ENCODE measurements at places on chromosomes 6 and 20. TPM values are rescaled to one million over a fixed set of nuclear protein-coding genes. Genes with fewer than 3 reads are reported as not detected.

DNA sequence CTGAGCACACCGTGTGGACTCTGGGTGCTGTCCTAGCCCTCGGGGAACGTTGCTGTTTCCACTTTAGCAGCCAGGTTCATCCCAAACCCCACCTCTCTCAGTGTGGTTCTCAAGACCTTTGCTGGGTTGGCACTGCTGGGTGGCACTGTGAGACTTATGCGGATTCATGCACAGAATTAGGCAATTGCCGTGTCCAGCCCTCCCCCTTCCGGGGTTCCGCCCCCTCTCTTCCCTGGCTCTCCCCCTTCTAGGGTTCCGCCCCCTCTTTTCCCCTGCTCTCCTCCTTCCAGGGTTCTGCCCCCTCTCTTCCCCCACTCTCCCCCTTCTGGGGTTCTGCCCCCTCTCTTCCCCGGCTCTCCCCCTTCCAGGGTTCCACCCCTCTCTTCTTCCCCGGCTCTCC, 39.8 kb upstream of the SLCO4A1 start:
- peak overlapping the region; percentile 88 for H3K4me3 ChIP-seq
- H3K4me1 ChIP-seq, result peaks cover 26% of the 10 kb centered on the region
- H3K27me3 ChIP-seq, result peaks cover 28% of the 10 kb centered on the region
- H3K27ac ChIP-seq, result peak overlapping the region; percentile 67
- no peak for DNase-seq

DNA sequence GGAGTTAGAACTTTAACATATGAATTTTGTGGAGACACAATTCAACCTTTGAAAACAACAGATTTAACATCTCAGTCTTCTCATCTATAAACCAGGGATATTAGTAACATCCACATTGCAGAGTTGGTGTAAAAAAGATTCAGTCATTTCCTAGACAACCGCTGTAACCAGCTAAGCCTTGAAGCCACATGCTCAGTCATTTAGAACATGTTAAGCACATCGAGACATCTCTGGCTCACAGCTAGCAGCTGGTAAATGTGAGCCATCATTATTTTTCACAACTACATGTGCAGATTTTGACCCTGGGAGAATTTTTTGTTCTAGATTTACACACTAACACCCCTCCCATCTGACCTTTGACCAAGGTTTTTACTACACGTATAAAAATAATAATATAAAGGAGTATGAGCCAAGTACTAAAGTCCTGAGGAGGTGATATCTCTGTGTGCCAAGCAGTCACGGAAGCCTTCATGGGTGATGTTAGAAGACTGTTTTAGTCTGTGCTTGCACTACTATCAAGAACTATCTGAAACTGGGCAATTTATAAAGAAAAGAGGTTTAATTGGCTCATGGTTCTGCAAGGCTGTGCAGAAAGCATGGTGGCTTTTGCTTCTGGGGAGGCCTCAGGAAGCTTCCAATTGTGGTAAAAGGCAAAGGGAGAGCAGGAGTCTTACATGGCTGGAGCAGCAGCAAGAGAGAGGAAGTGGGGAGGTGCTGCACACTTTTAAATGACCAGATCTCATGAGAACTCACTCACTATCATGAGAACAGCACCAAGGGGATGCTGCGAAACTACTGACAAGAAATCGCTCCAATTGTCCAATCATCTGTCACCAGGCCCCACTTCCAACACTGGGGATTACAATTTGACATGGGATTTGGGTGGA, 48.7 kb upstream of the IL20RA start:
- DNase-seq, result no peak
- no peak overlapping the region for H3K27ac ChIP-seq
- no peaks in the 10 kb centered on the region for H3K36me3 ChIP-seq
- H3K27me3 ChIP-seq, result peaks cover 16% of the 10 kb centered on the region

DNA sequence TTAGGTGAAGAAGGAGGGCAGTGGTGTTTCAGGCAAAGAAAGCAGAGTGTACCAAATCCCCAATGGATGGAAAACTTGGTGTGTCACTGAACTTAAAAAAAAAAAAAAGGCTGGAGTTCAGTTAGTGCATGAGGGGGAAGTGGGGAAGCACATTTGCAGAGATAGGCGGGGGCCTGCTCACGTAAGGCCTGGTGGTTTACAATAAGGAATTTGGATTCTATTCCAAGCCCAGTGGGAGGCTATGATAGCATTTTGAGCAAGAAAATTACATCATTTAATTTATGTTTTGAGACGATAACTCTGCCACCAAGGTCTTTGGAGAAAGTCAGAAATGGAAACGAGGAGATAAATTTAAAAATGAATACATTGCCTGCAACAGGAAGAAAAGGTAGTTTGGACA, 225.5 kb downstream of the EYA4 start:
- H3K4me1 ChIP-seq, result no peaks in the 10 kb centered on the region
- H3K27ac ChIP-seq, result no peak overlapping the region
- H3K36me3 ChIP-seq, result no peaks in the 10 kb centered on the region
- no peak for DNase-seq
- no peak overlapping the region for H3K4me3 ChIP-seq
- peaks cover 4% of the 10 kb centered on the region for H3K27me3 ChIP-seq

The MACROD2 gene
- not detected for total RNA-seq

The TREML2 gene
- total RNA-seq, result 3.8 TPM

GRCh38 chr20:62219101-62219991, 732 bp downstream of the HRH3 start:
- H3K27ac ChIP-seq, result no peak overlapping the region
- no peak for DNase-seq
- H3K27me3 ChIP-seq, result peaks cover 48% of the 10 kb centered on the region
- H3K4me3 ChIP-seq, result peak overlapping the region; percentile 69
- peaks cover 2% of the 10 kb centered on the region for H3K4me1 ChIP-seq

DNA sequence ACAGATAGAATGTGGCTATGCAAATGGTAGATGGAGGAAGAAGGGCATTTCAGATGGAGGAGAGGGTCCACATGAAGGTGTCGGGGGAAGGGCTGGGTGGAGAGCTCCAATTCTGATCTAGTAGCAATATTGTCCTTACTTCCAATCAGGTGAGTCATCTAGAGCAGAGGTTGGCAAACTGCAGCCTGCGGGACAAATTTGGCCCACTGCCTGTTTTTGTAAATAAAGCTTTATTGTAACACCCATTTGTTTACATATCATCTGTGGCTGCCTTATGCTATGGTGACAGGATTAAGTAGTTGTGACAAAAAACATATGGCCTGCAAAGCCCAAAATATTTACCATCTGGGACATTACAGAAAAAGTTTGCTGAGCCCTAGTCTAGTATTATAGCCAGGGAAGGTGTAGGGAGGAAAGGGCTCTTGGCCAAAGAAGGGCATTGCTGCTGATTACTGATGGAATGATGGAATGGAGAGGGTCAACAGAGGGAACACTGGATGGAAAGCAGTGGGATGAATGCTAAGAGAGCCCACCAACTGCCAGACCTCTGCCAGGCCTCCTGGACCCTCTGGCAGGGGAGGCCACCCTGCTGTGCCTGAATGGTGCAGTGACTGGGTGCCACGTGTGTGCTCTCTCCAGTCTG, 79.8 kb downstream of the SLC22A23 start:
- DNase-seq, result no peak
- peaks cover 16% of the 10 kb centered on the region for H3K27me3 ChIP-seq
- H3K36me3 ChIP-seq, result no peaks in the 10 kb centered on the region
- no peak overlapping the region for H3K27ac ChIP-seq
- peaks cover 23% of the 10 kb centered on the region for H3K4me1 ChIP-seq

GRCh38 chr6:45929421-45930361, 86.0 kb downstream of the CLIC5 start:
- H3K27me3 ChIP-seq, result no peaks in the 10 kb centered on the region
- H3K27ac ChIP-seq, result no peak overlapping the region
- no peak for DNase-seq

The TTBK1 gene
- 0.05 TPM for total RNA-seq

DNA sequence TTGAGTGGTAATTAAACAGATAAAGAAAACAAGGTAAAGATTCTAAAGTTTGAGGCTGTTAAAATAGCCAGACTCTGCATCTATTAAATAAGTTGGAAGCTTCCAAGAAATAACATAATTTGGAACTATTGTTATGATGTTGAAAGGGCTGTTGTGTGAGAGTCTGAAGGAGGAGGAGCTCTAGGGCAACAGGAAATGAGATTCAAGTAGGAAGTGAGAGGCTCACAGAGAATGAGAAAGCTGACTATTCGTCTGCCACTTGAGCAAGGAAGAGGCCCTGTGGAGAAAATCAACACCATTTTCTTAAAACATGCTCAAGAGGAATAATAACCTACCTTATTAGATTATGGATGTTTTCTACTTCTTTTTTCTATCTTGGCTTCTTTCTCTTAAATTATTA, 185.2 kb downstream of the SLC24A3 start:
- DNase-seq, result no peak
- H3K4me3 ChIP-seq, result no peak overlapping the region

The OGFRL1 gene
- total RNA-seq, result 14.7 TPM

GRCh38 chr6:158286413-158286812, 25.9 kb upstream of the TULP4 start:
- H3K27ac ChIP-seq, result peak overlapping the region; percentile 32
- H3K27me3 ChIP-seq, result no peaks in the 10 kb centered on the region
- DNase-seq, result no peak

DNA sequence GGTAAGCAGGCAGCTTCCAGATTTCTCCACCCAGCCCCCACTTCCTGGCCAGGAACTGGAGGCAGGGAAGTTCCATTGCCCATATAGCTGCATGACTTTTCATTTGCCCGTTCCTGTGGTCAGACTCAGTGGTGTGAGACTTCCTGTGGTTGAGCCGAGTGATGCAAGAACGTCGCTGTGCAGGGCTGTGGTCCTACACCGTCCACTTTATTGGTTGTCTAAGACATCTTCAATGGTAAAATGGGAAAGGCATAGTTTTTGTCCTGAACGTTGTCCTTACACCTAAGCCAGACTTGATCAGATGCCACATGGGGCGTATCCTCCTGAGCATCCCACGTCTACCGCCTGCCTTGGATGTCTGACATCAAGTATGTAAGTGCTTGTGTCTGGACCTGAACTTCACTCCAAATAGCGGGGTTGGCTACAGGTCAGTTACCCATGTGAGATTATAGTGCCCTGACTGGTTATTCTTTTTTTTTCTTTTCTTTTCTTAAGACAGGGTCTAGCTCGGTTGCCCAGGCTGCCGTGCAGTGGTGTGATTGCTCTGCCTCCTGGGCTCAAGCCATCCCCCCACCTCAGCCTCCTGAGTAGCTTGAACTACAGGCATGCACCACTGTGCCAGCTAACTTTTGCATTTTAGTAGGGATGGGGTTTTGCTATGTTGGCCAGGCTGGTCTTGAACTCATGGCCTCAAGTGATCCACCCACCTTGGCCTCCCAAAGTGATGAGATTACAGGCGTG, 25.9 kb upstream of the GTSF1L start:
- peaks cover 23% of the 10 kb centered on the region for H3K4me1 ChIP-seq
- H3K36me3 ChIP-seq, result peaks cover 4% of the 10 kb centered on the region
- peak overlapping the region; percentile 51 for H3K27ac ChIP-seq
- no peak overlapping the region for H3K4me3 ChIP-seq
